Left colon (tissue), 2 donors: ENCODE measurements at places on chromosomes 2 and 18.

GRCh38 chr2:7706791-7707190 is 789.6 kb downstream of the RNF144A start:
- no peak for DNase-seq

DNA sequence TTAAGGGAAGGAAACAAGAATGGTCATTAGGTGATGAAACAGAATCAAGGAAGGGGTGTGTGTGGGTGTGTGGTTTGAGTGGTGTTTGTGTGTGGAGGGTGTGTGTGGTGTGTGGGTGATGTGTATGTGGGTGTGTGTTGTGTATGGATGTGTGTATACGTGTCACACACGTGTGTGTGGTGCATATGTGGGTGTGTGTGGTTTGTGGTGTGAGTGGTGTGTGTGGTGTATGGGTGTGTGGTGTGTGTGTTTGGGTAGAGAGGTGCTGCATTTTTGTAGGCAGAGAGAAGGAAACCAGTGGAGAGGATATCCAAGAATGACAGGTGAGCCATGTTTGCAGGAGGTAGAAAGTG is 1.1 kb upstream of the CEP192 start:
- no peak for DNase-seq

- no peak for DNase-seq
Observed at GRCh38 chr2:124138076-124138475, 113.0 kb downstream of the CNTNAP5 start.

- DNase-seq = no peak
Observed at GRCh38 chr18:23504720-23505119, 1.4 kb downstream of the RMC1 start.

- DNase-seq = no peak
Observed at GRCh38 chr2:75998451-75998850, 287.7 kb upstream of the GCFC2 start.

DNA sequence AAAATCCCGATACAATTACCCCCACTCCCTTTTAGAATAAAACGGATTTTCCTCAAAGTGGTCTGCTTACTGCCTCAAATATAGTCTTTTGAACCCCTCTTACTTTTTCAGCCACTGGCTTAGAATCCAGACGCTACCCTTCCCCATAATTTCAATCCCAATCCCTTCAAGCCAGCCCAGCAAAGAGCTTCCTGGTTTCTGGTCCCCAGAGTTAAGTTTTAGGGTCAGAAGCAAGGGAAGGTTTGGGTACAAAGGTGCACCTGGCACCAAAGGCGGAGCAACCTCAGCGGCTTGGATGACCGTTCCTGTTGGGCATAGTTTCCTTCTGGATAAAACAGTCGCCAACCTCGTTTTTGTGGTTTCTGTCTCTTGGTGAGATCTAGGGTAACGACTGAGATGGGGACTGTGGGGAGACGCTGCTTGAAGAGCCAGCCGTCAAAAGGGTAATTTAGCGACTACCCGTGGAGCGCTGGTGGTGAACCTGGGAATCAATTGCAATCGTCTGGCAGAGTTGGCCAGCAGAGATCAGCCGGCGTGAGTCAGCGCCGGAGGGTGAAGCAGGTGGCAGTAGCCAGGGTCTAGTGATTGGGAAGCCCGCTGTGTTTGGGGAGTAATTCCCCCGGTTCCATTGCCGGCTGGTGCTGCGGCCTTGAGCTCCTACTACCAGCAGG is 1.6 kb downstream of the FEV start:
- DNase-seq = no peak

- peak; percentile 45 for DNase-seq
Observed at GRCh38 chr2:46097714-46098480, 199.3 kb upstream of the EPAS1 start.

- no peak for DNase-seq
Observed at GRCh38 chr2:33782395-33783230, 183.5 kb upstream of the FAM98A start.

GRCh38 chr18:811892-812375 is at the start of gene YES1:
Gene YES1 (minus strand): TSS chr18:812242. CDS start chr18:756827, 55,415 bp downstream.
- peak; percentile 81 for DNase-seq

DNA sequence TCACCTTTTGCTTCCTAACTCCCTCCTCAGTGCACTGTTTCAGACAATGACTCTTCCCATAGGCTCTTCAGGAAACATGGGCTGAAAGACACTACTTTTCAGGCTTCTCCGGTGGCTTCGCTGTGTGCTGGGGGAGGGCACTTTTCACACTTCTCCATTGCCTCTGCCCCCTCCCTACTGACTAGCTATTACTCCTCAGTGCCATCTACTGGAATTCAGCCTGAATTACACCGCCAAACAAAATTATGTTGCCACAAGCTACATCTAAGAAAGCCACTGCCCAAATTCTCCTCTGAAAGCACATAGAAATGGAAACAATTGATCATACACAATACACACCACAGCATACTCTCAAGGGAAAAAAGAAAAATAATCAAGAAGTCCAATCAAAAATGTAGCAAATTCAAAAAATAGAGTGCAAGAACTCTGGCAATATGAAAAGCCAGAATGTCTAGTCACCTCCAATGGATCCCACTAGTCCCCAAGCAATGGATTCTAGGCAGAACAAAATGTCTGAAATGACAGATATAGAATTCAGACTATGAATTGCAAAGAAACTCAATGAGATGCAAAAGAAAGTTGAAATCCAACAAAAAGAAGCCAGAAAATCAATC is 1139.4 kb upstream of the GYPC start:
- DNase-seq = no peak

GRCh38 chr2:57959390-57959789 is 87.2 kb upstream of the VRK2 start:
- no peak for DNase-seq

DNA sequence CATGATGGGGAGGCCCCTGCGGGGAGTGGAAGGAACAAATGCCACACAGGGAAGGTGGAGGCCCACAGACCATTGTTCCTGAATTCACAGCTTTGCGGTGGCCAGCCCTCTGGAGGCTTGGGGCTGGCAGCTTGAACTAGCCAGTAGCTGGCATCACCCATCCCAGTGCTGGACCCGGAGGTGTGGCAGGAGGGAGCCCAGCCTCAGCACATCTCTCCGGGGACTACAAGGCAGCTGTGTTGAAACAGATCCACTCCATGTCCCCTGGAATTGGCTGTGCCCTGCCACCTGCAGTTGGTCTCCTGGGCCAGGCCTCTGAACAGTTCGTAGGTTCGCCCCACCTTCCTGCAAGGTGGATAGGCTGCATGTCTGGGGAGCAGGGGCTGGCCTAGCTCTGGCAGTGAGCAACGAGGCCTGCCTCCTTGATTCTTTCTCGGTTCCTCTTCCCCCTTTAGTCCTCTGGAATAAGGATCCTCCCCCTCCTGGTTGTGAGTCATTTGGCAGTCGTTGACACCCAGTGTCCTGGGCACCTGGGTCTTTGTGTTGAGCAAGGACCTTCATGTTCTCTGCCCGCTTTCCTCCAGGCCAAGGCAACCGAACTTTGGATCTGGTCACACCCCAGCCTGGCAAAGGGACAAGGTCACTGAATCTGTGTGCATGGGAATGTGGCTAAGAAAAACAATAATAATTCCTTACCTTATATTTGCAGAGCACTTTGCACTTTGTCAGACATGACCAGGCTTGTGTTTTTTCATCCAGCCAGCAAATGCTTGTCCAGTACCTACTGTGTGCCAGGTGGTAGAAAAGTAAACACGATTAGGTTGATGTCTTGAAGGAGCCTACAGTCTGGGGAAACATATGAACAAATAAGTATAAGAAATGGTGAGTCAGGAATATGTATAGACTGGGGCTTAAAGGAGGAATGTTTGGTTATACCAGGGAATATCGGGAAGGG is 55.0 kb upstream of the MCFD2 start:
- DNase-seq = peak; percentile 81

DNA sequence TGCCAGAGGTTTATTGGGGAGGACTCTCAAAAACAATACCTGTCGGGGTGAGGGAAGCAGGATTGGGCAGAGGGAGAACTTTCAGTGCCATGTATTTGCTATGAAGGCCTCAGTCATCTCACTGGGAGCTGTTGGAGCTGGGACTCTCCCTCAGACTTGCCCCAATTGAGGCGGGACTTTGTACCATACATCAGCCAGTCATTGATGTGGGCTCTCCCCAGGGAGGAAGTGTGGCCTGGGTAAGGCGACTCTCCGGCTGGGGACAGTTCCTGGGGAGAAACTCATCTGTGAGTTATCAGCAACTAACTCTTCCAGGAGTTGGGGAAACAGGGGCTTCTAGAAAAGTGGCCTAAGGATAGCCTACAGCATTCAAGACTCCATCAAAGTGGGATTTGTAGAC is 66.5 kb downstream of the FTCDNL1 start:
- DNase-seq = no peak

- DNase-seq = peak; percentile 20
Observed at GRCh38 chr18:57915865-57916582, 112.9 kb upstream of the ATP8B1 start.

DNA sequence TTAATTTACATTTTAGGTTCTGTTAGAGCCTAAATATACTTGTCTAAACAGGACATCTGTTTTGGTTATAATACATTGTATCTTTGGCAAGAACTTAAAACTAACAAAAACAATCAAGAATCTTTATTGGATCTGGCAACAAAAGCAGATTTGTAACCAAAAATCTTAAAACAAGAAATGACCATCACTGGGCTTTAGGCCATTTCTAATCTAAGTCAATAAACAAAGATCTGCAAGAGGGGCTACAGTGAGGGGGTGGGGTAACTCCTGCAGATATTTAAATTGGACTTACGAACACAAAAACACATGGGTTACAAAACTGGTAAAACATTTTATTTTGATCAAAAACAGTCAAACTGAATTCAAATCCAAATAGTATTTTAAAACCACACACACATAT is 77.3 kb downstream of the SRBD1 start:
- DNase-seq = no peak

DNA sequence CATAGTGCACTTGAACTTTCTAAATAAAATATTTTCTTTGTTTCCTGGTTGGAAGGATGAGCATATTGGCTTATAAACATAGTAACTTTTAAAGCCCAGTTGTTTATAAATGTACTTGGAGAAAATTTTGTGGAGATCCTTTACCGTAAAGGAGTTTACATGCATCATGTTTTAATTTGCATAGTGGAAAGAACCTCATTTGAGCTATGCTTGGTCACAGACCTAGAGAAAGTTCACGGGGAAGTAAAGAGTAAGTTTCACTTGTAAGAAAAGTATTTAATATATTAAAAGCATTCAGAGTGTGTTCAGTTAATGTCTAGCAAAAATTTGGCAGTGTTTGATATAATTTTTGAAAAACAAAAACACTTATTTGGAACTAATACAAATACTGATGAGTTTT is 45.3 kb downstream of the PIKFYVE start:
- no peak for DNase-seq

DNA sequence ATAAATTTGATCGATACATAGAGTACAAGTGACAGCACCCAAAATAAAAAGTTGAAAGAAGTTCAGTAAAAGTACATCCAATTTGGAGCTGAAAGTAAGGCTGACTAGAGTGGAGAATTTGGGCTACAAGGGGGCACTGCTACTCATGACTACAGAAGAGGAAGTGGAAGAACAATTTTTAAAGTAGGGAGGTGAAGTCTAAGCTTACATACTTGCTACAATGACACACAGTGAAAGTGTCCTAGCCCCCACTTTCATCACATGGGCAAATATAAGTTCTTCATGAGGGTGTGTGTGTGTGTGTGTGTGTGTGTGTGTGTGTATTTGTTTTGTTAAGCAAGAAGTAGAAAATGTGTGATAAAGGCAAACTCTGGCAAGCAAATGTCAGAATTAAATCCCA is 45.7 kb downstream of the MAP3K2 start:
- no peak for DNase-seq

GRCh38 chr2:217798191-217798590 is 204.6 kb downstream of the TNS1 start:
- DNase-seq = no peak

DNA sequence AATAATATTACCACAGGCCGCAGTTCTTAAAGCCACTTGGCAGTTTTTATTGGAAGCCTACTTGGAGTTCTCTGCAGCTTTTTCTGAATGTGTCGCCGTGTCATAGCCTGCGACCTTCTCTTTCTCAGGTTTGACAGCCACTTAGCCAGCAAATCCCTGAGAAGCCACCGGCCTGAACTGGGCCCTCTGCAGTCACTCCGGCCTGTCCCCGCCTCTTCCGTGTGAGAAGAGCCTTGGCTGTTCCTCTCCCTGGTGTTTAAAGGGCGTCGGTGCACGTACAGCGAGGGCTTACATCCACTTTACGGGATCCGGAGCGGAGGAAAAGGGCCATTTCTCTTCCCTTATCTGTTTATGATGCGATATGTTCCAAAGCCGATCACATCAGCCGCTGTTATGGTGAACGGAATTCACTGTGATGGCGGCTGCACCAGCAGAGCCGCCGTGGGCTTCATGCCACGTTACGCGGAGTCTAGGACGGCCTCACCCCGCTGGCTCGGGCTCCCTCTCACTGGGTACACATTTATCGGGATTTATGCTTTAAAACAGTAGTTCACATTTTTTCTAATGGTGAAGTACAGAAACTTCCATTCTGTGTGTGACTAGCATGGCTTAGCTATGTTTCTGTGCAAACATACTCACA is 66.8 kb downstream of the GBX2 start:
- DNase-seq = no peak

- no peak for DNase-seq
Observed at GRCh38 chr18:394987-395362, 105.5 kb downstream of the COLEC12 start.

- no peak for DNase-seq
Observed at GRCh38 chr2:2800697-2801096, 469.6 kb upstream of the MYT1L start.

GRCh38 chr2:162257425-162257824 is 14.2 kb upstream of the FAP start:
- DNase-seq = no peak

GRCh38 chr2:70868970-70869369 is 33.4 kb upstream of the CD207 start:
- DNase-seq = no peak

DNA sequence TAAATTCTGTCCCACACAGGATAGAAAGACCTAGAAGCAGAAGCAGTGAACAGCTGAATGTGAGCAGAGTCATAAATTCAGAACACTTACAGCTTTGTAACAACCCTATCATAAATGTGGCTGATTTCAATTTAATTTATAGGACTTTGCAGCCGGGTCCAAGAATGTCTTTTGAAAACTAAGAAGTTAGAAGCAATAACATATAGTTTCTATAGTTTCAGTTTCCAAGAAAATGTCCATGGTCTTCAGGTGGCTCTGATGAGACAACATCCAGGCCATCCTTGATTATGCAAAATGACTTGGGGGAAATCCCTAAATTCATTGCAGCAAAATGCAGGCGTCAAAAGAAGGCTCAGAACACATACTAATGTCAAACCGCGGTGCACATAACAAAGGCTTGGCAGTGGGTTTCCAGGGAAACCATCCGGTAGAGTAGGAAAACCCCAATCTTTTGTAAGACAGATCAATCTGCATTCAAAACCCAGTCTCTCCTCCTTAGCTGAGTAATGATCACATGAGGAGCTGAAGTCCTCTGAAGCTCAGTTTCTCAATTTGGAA is 442.2 kb upstream of the ID2 start:
- DNase-seq = no peak

GRCh38 chr2:3619033-3619432 is 24.1 kb downstream of the COLEC11 start:
- no peak for DNase-seq
